Activated CD4-positive, alpha-beta T cell treated with anti-CD3 and anti-CD28 coated beads for 1 hour (primary cell): ENCODE measurements at places on chromosomes 13 and 19.

DNA sequence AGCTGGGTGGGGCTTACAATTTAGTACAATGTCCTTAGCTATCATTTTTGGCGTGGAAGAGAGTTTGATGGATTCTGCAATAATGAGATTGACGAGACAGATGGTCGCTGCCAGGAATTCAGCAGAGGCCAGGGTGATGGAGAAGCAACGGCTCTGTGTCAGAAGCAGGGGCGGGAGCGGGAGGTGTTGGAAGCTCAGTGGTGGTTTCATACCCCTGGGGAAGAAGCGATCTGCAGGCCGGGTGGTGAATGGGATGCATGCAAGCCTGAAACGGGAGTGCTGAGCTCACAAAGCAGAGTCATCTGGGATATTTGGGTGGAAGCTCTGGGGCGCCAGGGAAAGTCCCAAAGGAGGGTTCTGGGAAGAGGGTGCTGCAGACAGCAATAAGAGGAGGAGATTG, 370.8 kb downstream of the ZNF536 start:
- no peak for DNase-seq

- no peak for DNase-seq
Measured at GRCh38 chr19:6216996-6217751, 62.6 kb downstream of the MLLT1 start.

DNA sequence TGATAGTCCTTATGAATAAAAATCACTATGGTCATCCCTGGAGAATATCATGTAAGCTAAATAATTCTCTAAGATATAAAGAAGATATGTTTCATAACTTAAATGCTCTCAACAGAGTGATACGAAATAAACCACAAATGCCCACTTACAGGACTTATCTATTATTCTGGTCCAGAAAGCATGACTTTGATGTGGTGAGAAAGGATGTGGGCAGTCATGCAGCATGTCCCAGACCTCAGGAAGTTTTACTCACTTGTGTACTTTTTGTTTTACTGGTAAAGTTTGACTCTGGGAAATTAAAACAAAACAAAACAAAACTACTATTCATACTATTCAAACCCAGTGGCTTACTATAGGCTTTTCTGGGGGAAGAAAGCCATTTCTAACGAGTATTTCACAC, 483.2 kb upstream of the SLITRK6 start:
- DNase-seq: no peak

- DNase-seq: no peak
Measured at GRCh38 chr19:17576758-17577456, 21.5 kb downstream of the COLGALT1 start.

DNA sequence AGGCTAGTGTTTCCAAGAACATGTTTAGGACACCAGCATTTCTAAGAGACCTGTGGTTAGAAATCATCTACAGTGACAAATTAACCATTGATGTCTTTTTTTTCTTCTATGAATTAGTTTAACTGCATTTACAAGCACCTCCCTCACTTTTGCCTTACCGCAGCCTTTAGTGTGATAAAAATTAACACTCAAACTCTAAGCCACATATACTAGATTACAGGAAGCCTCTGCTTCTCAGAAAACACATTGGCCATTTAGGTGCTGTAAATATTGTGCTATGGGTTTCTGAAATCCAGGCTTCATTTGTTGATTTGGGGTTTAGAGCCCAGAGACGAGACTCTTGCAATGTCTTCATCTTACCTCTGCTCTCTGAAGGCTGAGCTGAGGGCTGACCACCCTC, 34.6 kb upstream of the OLFM4 start:
- DNase-seq: no peak

DNA sequence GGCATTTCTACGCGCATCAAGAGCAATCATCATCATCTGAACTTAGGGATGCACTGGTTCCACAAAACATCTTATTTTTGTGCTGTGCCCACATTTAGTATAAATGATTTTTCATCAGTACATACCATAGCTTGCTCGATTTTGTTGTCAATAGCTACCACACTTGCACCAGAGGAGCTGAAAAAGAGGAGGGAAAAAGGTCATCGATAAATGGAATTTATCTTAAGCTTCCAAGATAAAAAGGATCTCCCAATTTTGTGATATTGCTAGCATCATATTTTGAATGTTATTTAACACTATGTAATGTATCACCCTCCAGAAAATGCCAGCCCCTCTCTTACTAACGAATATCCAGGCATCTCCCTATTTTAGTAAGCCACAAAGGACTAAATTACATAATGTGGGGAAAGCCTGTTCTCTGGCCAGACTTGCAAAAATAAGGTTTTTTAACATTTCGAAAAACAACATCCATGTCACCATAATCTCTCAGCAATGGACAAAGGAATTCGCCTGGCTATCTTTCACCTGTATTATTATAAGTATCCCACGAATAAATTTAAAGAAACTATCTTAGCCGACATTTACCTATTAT, 62.4 kb downstream of the SERP2 start:
- no peak for DNase-seq

- no peak for DNase-seq
Measured at GRCh38 chr13:73074014-73074413, 15.2 kb downstream of the KLF5 start.

DNA sequence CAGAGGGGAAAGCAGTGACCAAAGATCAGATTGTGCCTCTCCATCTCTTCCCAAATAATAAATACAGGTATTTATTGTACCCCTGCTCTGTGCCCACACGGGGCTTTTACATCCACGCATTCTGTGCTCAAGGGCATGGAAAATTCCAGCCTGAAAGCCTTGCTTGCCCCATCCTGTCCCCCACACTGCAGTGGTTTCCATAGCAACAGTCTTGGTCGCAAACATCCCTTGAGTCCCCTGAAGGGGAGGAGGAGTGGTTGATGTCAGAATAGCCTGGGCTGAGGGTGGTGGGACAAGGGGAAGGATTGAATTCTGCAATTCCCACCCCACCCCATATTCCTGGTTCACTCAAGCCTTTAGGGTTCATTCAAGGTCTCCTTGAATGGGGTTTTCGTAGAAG, 41.0 kb upstream of the USP29 start:
- no peak for DNase-seq

DNA sequence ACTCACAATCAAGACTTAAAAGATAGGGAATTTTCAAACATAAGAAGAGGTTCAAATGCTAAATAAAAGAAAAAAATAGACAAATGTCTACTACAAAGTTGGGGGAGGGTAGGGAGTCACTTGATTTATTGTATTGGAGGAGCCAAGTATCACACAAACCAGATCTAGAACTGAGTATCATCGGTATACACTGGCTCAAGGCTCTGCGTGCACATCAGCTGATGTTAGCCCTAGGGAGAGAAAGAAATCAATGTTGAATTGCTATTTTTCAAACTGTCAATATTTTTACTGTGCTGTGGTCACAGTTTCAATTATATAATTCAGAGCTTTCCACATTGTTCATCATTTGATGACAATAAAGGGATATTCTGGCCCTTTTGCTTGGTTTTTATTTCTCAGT, 54.9 kb upstream of the RXFP2 start:
- DNase-seq: no peak

DNA sequence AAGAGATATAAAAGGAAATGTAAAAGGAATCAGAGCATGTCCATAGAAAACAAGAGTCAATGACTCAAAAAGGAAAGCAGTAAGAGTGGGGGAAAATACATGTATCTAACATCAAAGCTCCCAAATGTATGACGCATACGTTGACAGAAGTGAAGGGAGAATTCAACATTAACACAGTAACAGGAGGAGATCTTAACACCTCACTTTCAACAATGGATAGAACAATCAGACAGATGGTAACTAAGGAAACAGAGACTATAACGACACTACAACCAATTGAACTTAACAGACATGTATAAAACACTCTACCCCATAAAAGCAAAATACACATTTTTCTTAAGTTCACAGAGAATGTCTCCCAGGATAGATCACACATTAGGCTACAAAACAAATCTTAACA, 774.8 kb upstream of the ARGLU1 start:
- no peak for DNase-seq

DNA sequence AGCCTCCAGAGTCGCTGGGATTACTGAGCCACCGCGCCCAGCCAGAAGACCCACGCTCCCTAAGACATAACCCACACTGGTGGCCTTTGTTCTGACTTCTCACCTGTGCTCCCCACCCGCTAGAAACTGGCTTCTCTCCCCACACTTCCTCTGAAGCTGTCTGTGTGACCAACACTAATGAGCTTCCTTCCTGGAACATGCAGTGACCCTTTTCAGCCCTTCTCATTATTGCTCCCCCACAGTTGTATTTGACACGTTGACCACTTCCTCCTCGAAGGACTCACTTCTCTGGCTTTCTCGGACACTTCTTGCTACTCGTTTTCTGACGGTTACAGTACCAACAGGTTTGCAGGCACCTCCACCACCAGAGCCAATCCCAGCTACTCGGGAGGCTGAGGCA, 10.9 kb downstream of the NCR1 start:
- no peak for DNase-seq

DNA sequence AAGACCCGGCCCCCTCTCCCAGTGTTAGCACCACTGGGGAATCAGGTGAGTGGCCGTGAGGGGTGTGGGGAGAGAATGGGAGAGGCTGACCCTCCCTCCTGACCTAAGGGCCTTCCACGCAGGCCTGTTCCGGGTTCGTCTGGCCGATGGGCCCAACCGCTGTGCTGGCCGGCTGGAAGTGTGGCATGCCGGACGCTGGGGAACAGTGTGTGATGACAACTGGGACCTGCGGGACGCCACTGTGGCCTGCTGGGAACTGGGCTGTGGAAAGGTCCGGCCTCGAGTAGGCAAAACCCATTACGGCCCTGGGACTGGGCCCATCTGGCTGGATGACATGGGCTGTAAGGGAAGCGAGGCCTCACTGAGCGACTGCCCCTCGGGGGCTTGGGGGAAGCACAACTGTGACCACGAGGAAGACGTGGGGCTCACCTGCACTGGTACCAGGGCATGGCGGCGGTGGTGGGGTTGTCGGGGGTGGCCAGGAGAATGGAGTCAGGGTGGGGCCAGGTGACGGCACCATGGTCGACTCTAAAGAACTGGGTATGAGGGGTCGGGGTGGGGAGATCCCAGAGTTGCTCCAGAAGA, 12.2 kb downstream of the SSC5D start:
- no peak for DNase-seq

GRCh38 chr19:12111176-12111575, 29.0 kb downstream of the ZNF20 start:
- no peak for DNase-seq

- DNase-seq: no peak
Measured at GRCh38 chr13:97141097-97141496, 81.0 kb upstream of the MBNL2 start.

- DNase-seq: no peak
Measured at GRCh38 chr19:55345818-55346724, 6.4 kb downstream of the KMT5C start.

DNA sequence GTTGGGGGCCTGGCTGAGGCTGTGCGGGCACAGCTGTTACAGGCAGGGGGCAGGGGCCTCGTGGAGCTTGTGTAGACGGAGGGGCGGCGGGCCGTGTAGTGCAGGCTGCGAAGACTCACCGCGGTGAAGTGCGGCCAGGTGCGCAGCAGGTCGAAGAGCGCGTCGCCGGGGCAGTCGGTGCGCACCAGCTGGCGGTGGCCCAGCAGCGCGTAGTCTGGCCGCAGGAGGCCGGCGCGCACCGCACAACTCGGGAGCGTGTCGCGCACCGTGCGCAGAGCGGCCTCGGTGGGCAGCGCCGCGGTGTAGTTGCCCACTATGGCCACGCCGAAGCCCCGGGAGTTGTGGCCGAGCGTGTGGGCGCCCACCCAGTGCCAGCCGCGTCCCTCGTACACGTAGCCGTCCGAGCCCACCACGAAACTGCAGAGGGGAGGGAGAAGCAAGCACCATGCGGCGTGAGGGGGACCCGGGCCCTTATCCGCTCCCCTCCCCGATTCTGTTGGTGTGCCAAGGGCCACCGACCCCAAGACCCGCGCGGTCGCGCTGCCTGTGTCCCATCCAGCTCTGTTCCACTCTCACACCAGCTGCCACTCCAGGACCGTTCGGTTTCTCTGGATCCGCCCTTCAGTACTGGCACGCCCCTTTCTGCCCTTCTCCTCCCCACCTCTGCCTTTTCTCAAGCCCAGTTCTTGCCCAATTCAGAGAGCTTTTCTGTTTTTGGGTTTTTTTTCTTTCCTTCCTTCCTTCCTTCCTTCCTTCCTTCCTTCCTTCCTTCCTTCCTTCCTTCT, 5.4 kb upstream of the RASAL3 start:
- DNase-seq: no peak

GRCh38 chr19:51458051-51458645, at the start of gene SIGLEC8:
Gene SIGLEC8 (minus strand): TSS chr19:51458454. CDS start chr19:51458387, 67 bp downstream.
- no peak for DNase-seq

- no peak for DNase-seq
Measured at GRCh38 chr13:46598820-46599180, 45.8 kb downstream of the LRCH1 start.
